ENCODE measurements at places on chromosomes 5 and 9.

DNA sequence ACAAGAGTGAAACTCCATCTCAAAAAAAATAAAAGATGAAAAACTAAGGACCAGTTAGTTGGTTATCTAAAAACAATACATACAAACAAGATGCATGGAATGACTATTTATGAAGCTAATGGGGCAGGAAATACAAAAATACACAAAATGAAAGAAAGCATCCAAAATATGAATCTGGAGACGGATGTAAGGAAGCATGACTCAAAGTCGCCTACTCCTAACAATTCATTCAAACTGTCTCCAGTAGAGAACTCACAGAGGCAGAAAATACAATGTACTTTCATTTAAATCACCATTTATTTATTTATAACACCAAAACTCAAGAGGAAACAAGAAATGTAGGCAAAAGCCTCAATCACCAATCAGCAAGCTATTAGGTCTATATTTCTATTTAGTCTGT lies 68.4 kb downstream of the SCAI start:
- DNase-seq, result no peak

DNA sequence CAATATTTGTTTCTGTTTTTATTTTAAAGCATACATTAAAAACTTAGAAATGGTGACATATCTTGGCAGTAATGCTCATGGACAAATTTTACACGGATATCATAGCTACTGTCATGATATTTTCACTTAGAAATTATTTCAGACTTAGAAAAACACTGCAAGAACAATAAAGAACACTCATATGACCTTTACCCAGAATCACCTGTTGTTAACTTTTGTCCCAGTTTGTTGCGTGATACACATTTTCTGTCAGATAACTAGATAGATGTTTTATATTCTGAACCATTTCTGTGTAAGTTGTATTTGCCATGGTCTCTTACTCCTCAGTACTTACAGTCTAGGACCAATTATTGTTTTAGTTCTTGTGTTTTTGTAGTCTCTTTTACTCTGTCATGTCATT lies 3.6 kb upstream of the LRRC70 start:
- no peak for DNase-seq

DNA sequence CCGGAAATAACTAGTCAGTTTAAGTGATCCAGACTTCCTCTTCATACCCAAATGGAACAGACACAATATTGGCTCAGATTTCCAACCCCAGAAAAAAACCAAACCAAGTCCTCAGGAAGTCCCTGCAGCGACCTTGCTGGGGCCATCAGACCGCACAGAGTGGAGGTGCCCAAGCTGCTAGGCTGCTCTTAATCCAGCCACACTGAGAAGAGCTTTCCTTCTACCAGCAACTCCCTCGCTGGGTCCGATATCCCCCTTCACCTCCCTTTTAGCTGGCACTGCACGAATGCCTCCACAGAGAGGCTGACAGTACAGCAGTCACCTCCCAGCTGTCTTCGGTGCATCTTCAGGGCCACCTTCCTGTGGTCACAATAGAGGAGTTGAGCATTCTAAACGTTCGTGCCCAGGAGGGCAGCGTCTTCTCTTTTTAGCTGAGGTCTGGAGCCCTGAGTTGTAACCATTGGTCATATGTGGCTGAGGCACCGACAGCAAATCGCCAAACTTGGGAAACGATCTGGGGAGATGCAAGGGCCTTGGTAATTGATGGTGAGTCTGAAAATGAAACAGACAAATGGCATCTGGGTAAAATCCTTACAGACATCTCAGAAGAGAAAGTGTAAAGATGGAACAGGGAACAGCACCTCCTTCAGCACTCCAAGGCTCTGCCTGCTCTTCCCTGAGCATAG lies 5.7 kb downstream of the NAIF1 start:
- DNase-seq, result no peak

DNA sequence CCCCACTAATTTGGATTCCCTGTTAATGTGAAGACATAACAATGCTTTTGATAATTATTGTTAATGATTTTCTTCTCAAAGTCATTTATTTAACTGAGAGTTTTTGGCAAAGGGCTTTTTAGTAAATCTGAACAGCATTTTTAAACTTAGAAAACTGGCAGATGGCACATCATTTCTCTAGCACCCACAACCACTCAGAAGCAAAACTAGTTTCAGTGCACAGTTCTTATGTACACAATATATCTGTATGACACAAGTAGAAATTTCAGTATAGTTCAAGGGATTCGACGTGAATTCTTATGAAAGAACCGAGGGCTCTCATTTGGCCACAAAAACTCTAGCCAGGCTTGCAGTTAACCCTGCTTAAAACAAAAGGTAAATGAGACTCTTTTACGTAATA lies 231.4 kb upstream of the CDH9 start:
- DNase-seq, result no peak

- DNase-seq, result no peak
Measured at GRCh38 chr9:98732801-98733200, 24.1 kb upstream of the GABBR2 start.

DNA sequence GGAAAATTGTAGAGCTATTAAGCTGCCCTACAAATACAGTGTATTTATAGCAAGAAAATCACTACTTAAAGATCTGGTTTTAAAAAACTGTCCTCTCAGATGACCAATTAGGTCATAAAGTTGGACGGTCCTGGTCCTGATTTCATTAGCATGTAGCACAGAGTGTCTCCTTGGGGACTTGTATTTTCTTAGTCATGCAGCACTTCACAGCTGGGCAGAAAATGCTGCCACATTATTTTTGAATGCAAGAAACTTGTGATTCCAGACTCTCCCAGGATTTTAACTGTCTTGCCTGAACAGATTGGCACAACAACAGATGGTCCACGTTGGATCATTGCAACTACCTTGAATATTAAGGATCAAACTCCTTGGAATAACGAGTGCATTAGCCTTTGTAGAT lies 348.1 kb upstream of the SGCD start:
- DNase-seq, result no peak

GRCh38 chr5:52800394-52801213 lies 12.9 kb downstream of the ITGA1 start:
- DNase-seq, result peak; percentile 39

DNA sequence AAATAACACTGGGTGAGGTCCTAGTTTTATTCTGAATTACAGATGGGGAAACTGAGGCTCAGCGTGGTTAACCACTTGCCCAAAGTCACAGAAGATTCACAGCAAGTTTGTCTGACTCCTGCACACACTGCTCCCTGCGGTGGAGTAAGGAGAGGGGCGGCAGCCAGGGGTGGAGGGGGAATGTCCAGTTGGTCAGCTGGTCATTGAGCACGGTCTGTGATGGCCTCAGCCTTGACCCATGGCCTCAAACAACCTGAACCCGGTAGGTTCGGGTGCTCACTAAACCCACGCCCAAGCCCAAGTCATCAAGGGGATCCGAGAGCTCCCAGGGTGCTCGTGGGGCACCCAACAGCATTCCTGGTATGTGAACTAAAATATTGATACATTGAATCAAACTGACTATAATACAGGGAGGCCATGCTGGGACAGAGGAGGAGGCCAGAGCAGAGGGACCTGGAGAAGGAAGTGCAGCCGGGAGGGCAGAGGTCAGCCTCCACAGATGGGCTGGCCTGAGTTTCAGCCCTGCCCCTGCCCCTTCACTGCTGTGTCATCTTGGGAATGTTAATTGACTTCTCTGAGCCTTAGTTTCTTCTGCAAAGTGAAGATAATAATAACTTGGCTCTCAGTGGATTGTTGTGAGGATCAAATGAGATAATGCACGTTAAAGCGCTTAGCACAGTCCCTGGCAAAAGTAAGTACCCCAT lies 3.6 kb upstream of the IL17B start:
- DNase-seq, result no peak

DNA sequence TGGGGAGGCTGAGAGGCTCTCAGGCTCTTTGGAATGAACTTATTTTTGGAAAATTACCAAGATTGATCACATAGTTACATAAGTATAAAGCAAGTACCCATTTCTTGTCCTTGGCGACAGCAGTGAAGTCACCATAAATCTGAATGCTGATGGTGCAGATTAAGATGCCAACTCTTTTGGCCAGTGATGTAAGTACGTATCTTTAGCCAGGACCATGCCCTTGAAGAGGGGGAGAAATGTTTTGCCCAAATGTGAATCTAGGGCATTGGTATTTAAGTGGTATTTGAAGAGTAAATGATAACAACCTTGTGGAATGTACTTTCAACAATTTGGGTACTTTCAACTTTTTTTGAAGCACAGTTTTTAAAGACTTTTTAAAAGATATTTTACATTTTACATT lies 68.2 kb upstream of the RAD23B start:
- no peak for DNase-seq

DNA sequence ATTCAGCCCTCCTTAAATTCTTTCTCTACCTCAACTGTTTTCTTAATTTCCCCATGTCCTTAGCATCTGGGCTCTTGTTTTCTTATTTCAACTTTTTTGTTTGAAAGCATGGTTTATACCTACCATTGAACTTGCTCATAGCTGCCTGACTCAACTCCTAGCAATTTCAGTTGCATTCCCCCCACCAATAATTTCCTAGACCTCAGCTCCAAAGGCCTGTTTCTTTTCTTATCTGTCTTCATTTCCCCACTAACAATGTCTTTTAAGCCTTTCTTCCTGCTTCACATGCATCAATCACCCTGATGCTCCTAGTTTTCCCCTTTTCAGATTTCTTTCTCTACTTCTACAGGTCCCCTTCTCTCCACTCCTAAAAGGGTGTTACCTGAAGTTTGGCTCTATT lies 129.7 kb upstream of the PDE4D start:
- DNase-seq, result no peak

DNA sequence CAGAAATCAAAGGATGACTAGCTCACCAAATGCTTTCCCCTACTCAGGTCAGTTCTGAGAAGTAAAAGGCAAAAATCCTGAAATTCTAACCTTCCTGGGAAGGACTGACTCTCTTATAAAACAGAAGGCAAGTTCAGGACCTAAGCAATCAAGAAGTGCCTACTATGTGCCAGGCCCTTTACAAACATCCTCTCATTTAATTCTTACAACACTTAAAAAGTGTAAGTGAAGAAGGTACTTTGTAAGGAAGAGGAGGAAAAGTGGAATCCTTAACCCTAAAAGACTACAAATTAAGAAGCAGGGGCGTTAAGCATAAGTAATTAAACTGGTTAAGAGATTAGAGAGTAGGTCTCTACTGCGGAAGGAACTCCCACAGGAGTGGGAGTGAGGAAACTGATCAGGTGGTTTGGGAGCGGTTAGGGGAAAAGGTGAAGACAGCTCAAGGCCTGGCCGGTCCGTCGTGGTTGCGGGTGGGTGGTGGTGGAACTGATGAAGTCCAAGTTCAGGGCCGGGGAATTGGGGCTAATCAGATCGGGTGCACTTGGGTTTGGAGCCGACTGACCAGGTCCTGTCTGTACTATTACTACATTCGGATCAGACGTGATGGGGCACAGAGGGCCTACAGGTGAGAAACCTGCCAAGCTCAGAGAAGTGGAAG lies 839 bp downstream of the MED27 start:
- no peak for DNase-seq

DNA sequence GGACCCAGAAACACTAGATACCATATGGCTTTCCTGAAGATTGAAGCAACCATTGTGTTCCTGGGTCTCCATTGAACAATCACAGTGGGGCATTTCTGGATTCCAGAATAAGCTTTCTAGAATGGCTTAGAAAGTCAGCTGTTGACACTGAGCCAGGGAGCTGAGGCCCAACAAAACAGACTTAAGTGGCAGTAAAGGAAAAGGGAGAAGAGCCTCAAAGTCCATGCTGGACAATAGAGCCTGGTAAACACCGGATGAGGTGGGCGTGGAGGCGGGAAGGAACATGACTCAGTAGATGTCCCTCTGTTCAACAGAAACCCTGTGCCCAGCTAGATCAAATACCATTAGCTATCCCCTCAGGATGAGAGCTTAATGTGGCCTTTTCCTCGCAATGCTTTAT lies 14.8 kb downstream of the SPARC start:
- no peak for DNase-seq

- no peak for DNase-seq
Measured at GRCh38 chr9:30628915-30629567, 1755.4 kb upstream of the ACO1 start.

- no peak for DNase-seq
Measured at GRCh38 chr9:89505911-89506310, 8.0 kb upstream of the SEMA4D start.

DNA sequence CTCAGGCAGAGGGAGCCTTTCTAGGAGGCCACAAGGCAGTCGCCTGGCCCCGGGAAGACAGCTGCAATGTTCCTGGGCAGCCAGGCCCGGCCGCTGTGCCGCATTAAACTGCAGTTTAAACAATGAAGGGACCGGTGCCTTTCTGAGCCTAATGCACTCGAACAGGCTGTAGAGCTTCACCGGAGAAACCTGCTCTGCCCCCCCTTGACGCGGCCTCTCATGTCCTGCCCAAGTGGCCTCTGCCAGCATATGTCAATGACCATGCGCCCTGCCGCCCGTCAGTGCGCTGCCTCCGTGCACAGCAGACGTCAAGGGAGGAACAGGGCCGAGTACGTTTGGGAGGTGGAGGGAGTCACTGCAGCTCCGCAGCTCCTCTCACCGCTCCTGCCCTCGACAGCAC lies 38.4 kb upstream of the BARHL1 start:
- DNase-seq, result no peak

DNA sequence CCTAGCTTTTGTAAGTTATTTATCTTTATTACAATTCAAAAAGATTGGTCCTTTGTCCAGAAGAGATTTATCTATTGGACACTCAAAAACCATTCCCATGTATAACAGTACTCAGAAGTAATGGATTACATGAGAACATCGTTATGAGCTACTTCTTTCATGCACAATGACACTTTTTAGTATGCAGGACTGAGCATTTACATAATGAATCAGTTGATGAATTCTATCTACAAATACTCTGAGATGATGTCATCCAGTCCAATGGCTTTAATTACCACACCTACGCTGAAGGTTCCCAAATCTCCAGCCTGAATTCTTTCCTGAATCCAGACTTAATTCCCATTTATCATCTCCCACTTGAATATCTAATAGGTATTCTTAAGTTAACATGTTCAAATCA lies 75.3 kb downstream of the PTBP3 start:
- DNase-seq, result no peak

- DNase-seq, result no peak
Measured at GRCh38 chr9:91172329-91172728, 189.4 kb downstream of the AUH start.

DNA sequence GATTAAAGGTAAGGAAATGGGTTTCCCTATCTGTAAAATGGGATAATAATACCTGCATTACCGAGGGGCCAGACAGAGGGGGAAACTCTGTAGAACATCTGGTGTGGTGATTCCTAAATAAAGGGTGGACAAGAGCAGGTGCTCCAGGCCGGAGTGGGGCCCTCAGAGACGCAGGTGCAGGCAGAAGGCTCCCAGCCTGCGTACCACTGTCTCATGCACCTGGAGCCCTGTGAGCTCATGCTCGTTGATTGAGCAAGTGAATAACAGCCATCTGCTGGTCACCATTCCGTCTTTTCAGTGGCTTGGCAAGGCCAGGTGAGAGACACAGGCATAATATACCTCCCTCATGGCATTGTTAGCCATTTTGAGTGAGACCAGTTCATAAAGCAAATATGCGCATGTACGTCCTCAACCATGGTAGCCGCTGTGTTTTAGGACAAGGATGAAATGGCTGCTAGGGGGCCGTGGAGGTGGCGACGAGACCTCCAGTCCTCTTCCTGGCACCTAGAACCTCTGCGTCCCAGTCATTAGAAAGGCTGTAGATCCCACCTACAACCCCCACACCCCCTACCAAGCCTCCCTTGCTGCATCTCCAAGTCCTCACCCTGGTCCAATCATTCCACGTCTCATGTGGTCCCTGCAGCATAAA lies 198.0 kb upstream of the MVB12B start:
- no peak for DNase-seq
